ENCODE measurements at places on chromosomes 6 and 20.

DNA sequence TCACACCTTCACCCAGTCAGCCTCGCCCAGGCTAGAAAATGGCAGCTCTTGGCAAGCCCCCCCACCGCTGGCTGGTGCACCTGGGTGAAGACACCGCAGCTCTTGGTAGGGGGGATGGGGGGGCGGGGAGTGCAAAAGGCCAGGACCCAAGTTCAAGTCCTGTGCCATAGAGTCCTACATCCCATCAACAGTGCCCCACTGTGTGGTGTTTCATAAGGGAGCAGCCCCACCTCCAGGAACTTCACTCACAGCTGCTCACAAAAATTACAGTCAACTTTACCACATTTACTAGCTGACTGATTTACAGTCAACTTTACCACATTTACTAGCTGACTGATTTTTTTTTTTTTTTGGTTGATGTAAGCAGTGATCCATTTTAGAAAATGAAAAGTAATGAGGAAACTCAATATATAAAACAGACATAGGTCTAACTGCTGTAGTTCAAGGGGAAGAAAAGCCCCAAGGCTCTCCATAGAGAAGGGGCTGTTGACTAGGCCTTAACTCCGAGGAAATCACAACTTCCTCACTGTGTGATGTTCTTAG is 208.9 kb upstream of the SNX9 start:
- peak; percentile 26 for DNase-seq

DNA sequence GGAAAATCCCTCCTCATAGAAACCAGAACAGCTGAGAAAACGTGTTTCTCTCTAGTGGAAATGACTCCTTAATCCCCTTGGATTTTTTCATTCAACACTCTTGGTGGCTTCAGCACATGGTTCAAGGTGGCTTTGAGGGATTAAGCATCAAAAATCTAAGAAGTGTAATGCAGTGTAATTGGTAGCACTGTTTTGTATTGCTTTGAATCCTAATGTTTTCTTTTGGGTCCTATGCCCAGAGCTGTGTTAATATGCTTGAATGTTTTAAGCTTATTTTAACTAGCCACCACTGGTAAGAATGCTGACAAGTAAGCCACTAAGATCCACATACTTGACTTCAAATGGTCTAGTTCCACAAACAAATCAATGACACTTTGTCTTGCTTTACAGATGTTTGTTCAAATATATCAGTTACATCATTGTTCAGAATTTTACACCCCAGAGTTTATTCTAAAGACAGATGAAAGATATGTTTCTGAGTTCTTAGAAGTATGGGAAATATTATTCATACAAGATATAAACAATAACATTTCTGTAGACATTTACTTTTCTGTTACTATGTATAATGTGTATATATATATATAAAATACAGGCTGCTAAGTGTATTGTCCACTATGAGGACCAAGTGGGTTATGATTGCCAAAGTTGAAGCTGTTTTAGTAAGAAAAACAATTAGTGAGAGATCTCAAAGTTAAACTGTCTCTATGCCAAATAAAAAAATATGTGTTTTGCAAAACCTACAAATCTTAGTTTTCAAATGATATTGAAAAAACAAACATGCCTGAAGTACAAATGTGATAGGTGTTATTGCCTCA is 220.8 kb downstream of the OGFRL1 start:
- DNase-seq: no peak

- DNase-seq: no peak
Measured at GRCh38 chr6:80165143-80165542, 58.7 kb downstream of the BCKDHB start.

DNA sequence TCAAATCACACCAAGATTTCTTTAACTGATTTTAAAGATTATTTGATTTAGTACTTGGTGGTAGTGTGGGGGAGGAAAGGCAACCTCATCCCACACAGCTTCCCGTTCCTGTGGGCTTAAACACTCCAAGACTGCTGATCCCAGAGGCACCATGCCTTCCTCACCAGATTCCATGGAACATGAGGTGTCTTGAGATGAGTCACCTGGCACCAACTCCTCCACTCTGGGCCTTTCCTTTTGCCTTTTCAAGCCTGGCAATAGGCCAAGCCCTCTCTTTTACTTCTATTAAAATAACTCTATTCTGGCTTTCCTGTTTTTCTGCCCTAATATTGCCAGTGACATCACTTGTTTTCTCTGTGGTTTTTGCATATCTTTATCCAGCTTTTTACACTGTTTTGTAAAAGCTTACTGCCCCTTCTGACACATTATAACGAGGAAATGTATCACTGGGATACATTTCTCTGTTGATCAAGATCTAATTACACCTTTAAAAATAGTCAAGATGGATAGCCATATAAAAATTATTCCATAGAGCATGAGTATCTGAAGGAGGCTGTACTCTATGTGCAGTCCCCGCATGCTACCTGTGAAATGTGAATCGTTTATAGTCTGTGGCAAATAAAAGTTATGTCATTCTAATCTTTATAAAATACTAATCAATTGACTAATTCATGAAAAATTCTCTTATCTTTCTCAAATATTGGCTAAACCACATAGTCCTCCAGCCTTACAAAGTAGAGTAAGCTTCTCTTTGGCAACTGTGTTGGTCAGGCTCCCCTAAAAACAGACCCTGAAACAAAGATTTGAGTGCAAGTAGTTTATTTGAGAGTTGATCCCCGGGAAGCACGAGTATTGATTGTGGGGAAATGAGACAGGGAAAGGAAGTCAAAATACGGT is 257.8 kb upstream of the KCNQ5 start:
- peak; percentile 61 for DNase-seq

GRCh38 chr6:167898673-167899311 is 72.1 kb downstream of the AFDN start:
- DNase-seq: peak; percentile 31

GRCh38 chr20:6113951-6114350 is 8.9 kb downstream of the FERMT1 start:
- no peak for DNase-seq

Data from fibroblast of the conjunctiva (primary cell).